Endothelial cell of umbilical vein (primary cell): ENCODE measurements at places on chromosomes 6 and 20.
A peak's percentile ranks its signal among the peaks of the same experiment; 100 is the strongest.

- DNase-seq, result no peak
Observed at GRCh38 chr6:90401933-90402830, 105.5 kb upstream of the BACH2 start.

DNA sequence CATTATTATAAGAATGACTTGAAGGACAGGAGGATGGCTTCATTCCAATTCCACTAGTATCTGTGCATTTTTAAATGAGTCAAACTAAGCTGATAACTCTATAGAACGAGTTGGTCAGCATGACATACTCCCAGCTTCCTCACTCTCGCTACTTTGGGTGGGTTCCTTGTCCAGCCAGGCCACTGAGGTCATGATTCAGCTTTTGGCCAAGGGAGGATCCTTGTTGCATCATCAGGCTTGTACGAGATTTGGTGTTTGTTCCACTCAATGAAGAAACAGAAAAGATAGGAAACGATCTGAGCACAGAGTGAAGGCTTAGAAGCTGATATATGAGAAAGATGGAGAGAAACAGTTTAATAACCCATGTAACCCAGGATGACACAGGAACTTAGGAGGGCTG, 19.8 kb downstream of the NEDD9 start:
- DNase-seq, result peak; percentile 71

DNA sequence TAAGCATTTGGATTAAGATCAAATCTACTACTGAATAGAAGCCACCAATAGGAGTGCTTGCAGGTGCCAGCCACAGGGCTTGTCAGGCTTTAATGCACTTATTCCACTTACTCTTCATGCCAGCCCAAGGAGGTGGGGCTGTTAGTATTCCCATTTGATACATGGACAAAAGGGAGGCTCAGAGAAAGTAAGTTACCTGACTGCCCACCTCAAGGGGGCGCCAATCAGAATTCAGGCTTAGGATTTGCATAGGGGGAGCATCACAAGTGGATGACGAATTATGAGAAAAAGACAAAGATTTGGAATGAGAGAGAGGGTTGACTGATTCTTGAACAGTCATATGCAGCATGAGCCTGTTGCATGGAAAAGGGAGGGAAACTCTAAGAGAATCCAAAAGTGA, 188.4 kb upstream of the TSHZ2 start:
- no peak for DNase-seq

DNA sequence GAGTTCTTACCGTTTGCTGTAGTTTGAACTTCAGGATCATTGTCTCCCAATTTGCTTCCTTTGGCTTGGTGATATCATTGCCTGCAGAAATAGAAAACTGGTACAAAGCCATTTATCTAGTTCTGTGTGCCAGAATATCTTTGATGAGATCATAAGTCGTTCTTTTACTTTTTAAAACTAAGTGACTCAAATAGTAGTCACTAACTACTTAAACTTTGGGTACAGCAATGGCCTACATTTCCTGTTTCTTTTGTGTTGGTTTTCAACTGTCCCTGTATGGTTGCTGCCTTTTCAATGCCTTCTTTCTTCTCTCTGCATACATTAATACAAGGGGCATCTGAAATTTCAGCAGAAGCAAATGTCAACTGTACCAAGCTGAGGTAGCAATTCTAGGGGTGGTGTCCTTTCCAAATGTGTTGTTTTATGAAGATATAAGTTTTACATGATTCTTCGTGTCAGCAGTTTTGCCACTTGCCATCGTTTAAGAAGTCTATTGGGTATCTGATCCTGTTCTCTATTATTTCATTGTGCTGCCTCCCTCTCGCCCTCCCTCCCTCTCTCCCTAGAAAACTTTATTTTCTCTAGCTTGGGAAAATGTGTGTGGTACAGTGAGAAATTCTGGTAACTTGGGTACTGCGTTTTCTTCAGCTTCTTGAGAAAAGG, 238.5 kb downstream of the FARS2 start:
- peak; percentile 23 for DNase-seq

GRCh38 chr6:111212625-111213024, 125.3 kb downstream of the SLC16A10 start:
- DNase-seq, result no peak

DNA sequence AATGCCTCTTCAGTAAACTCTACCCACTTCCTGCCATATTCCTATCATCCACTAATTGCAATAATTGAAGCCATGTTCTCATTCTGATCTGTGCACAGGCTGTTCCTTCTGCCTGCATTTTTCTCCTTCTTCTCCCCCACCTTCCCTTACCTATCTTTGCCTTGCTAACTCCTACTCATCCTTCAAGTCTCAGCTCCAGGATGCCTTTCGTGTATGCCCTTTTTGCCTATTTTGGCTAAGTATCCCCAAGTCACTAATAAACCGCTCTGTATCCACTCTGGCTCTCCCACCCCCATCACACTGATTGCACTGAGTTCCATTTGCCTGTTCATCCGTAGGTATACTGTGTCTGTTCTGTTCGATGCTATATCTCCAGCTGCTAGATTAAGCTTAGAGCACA, 6.3 kb upstream of the RPN2 start:
- no peak for DNase-seq
